Caco-2 (cell line): ENCODE measurements at places on chromosomes 7 and 10. TPM values are rescaled to one million over a fixed set of nuclear protein-coding genes. Genes with fewer than 3 reads are reported as not detected.

DNA sequence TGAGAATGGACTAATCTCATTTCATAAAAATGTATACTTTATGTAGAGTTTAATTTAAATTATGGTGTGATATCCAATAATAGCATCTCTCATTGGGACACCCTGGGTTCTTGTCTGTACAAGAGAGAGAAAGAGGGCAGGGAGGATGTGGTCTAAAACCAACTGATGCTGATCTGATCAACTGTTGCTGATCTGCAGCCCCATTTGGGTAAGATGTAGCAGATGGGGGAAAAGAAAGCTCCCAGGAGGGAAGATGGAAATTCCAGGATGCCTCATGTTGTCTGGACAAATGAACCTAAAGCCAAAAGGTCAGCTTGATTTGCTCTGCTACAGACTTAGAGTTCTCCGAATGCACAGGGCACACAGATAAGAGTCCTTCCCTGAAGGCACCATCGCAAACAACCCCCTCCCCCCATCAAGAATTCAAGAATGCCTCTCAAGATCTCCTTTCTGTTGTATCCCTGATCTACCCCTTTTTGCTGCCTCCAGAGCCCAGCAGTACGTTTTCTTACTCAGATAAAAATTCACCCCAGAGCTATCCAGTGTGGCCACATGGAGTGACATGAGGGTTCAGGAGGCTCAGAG lies 171.4 kb upstream of the INHBA start:
- DNase-seq = no peak

Gene FAM221A
- total RNA-seq = 13.2 and 19.1 TPM in 2 replicates

Gene DNAH11
- total RNA-seq = 1.3 and 2.0 TPM in 2 replicates

GRCh38 chr10:80734589-80734988 lies 196.9 kb downstream of the SH2D4B start:
- DNase-seq = no peak

DNA sequence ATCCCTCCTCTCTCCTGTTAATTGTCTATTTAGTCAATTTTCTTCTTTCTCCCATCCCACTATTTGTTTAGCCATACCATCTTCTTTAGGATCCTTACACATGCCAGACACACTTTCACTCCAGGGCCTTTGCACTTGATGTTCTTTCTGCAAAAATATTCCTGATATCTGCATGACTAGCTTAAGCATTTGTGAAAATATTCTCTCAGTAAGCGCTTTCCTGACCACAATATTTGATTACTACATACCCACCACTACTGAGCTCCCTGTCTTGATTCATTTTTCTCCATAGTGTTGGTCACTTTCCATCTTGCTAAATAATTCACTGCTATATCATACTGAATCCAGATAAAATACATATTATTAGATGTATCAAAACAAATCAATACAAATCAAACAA lies 75.1 kb downstream of the SEMA3D start:
- DNase-seq = no peak
